ENCODE measurements at places on chromosomes 11 and 22.

- no peak for DNase-seq
Observed at GRCh38 chr11:116107229-116107628, 603.0 kb upstream of the CADM1 start.

- DNase-seq = no peak
Observed at GRCh38 chr11:131331010-131331409, 39.4 kb upstream of the NTM start.

- no peak for DNase-seq
Observed at GRCh38 chr11:28770806-28771205, 662.6 kb downstream of the METTL15 start.

GRCh38 chr11:2987881-2988861 lies 4.0 kb downstream of the NAP1L4 start:
- no peak for DNase-seq

GRCh38 chr22:50186761-50187523 lies 1.2 kb downstream of the TRABD start:
- no peak for DNase-seq

GRCh38 chr11:72483412-72484186 lies 49.3 kb upstream of the CLPB start:
- DNase-seq = no peak

DNA sequence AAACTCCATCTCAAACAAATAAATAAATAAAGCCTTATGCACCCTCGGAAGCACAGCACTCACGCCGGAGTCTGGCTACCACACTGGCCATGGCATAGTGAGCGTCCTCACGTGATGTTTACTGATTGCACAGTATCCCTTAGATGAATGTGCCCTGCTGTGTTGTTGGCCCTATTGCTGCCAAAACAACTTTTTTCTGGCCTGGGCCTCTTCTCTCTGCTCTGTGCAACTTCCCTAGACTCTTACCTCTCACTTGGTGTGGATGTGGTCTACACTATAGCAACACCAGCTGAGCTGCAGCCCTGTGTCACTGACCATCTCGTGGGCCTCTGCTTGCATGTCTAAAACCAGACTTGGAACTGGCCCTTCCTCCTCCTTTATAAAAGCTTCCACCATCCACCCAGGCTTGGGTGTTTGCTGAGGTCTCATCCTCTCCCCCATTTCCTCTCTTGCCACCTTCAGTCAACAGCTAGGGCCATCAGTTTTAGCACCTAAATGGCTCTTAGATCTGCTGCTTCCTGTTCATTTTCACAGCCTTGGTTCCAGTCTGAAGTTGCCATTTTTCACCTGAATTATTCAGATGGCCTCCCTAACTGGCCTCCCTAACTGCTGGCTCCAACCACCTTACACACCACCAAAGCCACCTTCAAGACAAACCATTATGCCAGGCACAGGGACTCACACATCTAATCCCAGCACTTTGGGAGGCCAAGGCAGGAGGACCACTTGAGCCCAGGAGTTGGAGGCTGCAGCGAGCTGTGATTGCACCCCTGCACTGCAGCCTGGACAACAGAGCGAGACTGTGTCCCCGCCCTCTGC lies 9.2 kb downstream of the ZNF74 start:
- no peak for DNase-seq

- no peak for DNase-seq
Observed at GRCh38 chr11:106523921-106524320, 446.5 kb downstream of the AASDHPPT start.

- no peak for DNase-seq
Observed at GRCh38 chr11:17718510-17718962, 835 bp upstream of the MYOD1 start.

DNA sequence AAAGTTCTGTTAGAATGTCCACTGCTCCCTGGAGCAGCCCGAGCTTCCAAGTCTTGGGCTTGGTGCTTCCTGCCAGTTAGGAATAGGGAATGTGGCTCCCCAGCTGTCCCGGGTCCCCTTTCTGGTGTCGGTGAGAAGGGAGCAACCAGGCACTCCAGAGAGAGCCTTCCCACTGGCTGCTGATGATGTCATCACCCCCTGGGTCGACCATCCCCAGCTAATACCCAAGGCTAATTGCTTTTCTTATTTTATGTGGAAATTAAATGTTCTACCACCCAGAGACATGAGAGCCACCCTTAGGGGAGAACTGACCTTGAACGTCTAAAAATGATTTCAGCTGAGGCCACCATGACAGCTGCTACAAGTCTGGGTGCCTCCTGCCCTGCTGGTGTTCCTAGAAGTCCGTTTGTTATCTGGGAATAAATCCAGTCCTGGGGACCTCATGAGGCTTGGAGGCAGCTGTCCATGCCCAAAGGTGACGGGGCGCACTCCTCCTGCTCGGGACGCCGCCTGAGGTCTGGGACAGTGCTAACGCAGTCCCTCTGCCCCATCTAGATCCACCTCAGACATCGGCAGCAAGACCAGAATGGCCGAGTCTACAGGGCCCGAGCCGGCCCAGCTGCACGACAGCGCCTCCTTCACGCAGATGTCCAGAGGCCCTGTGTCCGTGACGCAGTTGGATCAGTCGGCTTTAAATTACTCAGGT lies 42.3 kb downstream of the C11orf91 start:
- DNase-seq = no peak

DNA sequence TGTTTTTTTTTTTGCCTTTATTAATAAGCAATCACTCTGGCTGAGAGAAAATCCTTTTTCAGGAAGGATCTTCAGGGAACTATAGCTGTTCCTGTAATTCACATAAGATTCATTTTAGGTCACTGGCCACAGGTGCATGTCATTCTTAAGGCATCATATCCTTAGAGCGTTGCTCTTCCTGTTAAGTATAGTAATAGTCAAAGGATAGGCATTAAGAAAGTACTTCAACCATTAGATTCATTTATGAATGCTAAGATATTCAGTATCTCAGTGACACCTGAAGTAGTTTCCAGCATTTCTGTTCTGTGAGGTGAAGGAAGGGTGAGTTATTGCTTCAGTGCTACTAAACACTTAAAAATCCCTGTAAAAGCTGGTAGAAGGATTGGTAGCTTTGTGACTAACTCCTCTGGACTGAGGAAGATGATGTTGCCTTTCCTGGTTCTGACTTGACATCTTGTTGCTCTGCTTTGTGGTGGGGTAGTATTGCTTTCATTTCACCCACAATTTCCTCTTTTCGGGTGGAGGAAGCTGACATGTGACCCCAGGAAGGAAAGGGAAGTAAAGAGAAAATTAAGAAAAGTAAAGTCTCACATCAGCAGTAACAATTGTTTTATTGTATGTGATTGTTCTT lies 34.7 kb downstream of the RNF169 start:
- DNase-seq = no peak

- DNase-seq = no peak
Observed at GRCh38 chr11:33387581-33387980, 130.4 kb downstream of the HIPK3 start.
